Liver (tissue), 10 donors: ENCODE measurements at places on chromosomes 12 and 14. TPM values are rescaled to one million over a fixed set of nuclear protein-coding genes. Genes with fewer than 3 reads are reported as not detected.

RBM25 gene
- total RNA-seq = 25.4 TPM

TRIAP1 gene
- total RNA-seq = 13.3 TPM

DNA sequence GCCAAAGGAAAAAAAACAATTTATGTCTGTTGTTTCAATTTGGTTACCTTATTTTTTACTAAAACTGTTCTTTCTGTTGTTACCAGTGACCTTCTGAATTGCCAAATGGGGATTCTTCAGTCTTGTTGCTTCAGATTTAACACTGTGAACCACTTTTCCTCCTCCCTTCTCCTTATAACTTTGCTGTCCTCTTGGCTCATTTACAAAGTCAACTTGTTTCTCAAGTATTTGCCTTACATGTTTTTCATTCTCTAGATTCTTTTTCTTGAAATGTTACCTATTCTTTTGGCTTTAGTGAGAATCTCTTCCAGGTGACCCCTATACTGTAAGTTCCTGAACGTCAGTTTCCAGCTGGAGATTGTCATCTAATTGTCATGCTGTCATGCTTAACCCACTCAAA is 19.4 kb downstream of the FUT8 start:
- H3K36me3 ChIP-seq = no peaks in the 10 kb centered on the region
- H3K27me3 ChIP-seq = no peaks in the 10 kb centered on the region
- DNase-seq = no peak
- H3K27ac ChIP-seq = no peak overlapping the region
- no peak overlapping the region for H3K4me3 ChIP-seq

GRCh38 chr12:113305281-113305856 is 29.5 kb downstream of the SLC8B1 start:
- H3K4me1 ChIP-seq = no peaks in the 10 kb centered on the region
- no peak for DNase-seq
- H3K27me3 ChIP-seq = no peaks in the 10 kb centered on the region
- H3K4me3 ChIP-seq = no peak overlapping the region
- no peak overlapping the region for H3K27ac ChIP-seq
- H3K36me3 ChIP-seq = peaks cover 42% of the 10 kb centered on the region

- no peak overlapping the region for H3K4me3 ChIP-seq
- no peak overlapping the region for H3K27ac ChIP-seq
- peaks cover 48% of the 10 kb centered on the region for H3K4me1 ChIP-seq
- H3K27me3 ChIP-seq = no peaks in the 10 kb centered on the region
- no peaks in the 10 kb centered on the region for H3K36me3 ChIP-seq
These were observed 63.1 kb downstream of the BBS10 start for GRCh38 chr12:76284816-76285750.
